ENCODE measurements at places on chromosomes 2 and 18.

DNA sequence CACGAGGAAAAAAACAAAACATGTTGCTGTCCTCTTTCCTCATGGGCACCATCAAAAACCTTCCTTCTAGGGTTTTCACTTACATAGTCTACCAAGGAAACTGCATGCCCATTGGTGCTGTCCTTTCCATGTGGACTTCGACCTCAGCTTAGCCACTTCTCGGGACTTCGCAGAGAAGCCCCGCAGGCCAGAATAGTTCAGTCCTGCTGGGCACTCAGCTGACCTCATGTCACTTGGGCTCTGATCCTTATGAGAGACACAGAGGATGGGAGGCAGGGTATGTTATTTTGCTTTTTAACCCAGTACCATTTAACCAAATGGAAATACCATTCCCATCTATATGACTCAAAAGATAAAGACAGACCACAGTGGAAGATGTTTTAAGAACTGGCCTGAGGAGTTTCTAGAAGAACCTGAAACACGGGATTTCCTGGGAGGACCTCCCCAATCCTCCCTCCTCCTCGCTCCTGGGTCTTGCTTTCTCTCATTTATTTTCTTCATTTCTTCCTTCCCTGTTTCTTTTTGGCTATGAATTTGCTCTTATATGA is 28.4 kb downstream of the AAK1 start:
- DNase-seq, result no peak

- DNase-seq, result no peak
Measured at GRCh38 chr18:52190195-52190594, 149.8 kb upstream of the DCC start.

GRCh38 chr18:61085761-61086160 is 247.5 kb upstream of the CDH20 start:
- no peak for DNase-seq

DNA sequence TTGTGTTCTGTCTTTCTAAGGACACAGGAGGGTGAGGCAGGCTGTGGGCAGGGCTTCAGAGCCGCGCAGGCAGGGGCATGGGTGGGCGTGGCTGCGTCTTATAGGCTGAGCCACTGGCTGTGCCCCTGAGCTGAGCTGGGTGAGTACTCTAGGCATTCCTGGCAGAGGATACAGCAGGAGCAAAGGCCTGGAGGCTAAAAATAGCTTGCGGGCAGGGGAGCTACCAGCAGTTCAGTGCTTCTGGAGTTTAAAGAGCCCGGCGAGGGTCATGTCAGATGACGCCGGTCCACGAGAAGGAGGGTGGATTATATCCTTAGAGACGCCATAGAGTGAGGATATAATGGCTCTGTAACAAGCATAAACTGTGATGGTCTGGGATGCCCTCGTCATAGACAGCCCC is 31.5 kb upstream of the PDIA6 start:
- DNase-seq, result peak; percentile 15

GRCh38 chr2:54673501-54673998 is 49.9 kb upstream of the EML6 start:
- no peak for DNase-seq

DNA sequence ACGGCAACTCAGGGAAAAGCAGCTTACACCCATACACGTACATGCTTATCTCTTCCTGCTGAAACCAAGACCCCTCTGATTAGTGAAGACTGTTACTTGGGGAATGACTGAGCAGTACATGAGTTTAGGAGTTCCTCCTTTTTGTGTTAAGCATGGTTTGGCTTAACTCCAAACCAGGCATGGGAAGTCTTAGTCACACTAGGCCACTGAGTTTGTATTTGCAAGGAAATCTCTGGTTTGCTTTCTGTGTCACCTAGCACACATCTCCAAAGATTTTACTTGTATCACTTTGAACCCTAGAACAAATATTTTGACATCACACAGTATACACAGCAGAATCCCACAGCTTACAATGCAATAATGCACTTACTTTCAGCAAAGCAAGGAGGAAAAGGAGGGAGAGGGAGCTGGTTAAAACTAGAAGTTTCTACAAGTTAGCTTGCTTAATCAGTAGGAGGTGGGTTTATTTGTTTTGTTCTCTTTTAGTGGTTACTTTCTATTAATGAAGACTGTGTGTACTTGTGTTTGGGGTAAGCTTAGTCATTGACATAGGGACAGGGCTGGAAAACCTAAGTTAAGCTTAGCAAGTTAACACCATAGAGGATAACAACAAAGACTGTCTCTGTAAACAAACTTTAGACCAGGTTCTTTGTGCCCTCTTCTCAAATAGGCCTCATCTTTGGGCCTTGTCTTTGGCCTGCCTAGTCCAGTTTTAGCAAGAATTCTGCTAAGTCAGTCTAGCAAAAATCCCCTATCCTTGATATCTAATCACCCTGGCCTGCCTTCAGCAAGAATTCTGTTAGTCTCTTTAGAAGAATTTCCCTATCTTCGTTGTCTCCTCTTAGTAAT is 219.4 kb downstream of the MREG start:
- DNase-seq, result peak; percentile 26

DNA sequence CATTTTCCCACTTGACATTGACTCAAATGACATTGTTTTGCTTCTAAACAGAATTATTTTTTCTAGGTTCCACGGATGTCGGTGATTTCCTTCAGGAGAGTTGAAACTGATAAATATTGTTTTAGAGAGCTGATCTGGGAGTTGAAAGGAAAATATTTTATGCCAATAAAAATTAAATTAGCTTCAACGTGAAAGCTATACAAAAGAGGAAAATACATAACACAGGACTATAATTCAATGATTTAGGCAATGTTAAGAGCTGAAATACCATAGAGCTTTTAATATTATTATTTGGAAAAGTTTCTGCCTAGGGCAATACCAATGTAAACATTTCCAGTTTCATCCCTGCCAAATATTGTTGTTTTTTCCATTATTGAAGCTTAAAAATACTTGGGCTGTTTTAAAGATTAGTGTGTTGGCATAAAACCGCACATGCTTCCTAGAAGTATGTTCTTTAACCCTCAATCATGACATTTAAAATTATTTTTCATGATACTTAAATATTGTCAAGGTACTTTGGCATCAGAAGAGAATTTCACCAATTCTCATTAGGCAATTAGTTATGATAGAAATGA is 18.6 kb upstream of the PDE1A start:
- no peak for DNase-seq

GRCh38 chr2:59236723-59237122 is 995.6 kb upstream of the FANCL start:
- DNase-seq, result no peak

DNA sequence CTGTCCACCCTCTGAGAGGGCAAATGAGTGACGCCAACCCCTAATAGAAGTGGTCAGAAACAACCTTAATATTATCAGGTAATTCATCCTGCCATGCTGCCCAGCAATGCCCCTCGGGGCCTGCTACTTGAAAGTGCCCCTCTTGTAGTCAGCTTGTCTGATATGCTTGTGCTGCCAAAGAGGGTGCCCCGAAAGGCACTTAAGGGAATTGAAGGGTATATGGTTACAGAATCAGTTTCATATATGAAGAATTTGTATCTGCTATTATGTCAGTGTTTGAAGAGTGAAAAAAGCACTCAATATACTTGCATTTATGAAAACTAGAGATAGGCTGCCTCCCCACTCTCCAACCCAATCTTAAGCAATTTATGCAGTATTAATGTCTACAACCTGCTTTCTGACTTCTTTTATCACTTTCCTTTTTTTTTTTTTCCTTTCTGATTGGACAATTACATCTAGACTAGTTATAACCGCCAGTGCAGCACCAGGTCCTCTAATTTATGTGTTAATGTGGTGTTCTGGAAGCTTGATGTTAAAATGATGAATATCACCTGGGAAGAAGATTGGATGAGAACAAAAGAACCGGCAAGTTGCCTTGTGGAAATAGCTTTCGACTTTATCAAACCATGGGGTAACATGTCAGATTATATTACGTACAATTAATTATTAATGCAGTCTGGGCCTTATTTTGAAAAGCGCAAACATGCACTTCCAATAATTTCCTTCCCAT is 646.9 kb upstream of the ACVR2A start:
- DNase-seq, result no peak

DNA sequence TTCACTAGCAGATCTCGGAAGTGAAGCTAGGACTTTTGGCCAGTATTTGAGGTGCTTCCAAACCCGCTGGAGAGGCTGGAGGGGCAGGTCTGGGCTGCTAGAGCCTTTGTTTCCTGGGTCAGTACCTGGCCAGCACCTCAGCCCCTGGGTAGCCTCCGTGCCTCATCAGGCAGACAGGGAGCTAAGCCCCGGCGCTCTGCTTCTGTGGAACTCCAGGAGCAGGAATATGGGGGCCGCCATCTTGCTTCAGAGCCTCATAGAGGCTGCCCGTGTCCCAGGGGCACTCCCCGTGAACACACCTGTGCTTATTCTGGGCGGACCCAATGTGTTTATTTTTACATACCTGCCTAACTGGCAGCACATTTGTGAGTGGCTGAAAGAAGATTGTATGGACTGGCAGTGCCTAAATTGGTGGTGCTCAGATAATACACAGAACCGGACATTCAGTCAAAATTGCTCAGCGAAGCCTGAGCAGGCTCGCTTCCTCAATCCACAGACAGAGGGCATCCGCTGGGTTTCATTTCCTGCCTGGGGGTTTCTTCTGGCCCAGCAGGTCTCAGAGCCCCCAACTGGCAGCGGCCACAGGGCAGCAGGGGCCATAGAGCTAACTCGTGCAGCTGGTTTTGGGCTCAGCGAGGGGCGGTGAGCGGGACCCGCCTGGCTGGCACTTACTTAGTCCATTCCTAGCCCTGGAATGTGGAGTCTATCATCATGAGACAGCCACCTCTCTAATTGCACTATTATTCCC is 176.8 kb upstream of the ALKAL2 start:
- no peak for DNase-seq

GRCh38 chr18:58756148-58756547 is 84.9 kb downstream of the MALT1 start:
- DNase-seq, result no peak

- DNase-seq, result peak; percentile 67
Measured at GRCh38 chr2:133641497-133641896, 73.2 kb upstream of the NCKAP5 start.

GRCh38 chr2:178111743-178112142 is 494 bp upstream of the RBM45 start:
- DNase-seq, result no peak

GRCh38 chr2:185998562-185999070 is 260.0 kb downstream of the FSIP2 start:
- DNase-seq, result no peak

GRCh38 chr2:64699712-64700111 is 46.0 kb upstream of the SERTAD2 start:
- DNase-seq, result no peak

DNA sequence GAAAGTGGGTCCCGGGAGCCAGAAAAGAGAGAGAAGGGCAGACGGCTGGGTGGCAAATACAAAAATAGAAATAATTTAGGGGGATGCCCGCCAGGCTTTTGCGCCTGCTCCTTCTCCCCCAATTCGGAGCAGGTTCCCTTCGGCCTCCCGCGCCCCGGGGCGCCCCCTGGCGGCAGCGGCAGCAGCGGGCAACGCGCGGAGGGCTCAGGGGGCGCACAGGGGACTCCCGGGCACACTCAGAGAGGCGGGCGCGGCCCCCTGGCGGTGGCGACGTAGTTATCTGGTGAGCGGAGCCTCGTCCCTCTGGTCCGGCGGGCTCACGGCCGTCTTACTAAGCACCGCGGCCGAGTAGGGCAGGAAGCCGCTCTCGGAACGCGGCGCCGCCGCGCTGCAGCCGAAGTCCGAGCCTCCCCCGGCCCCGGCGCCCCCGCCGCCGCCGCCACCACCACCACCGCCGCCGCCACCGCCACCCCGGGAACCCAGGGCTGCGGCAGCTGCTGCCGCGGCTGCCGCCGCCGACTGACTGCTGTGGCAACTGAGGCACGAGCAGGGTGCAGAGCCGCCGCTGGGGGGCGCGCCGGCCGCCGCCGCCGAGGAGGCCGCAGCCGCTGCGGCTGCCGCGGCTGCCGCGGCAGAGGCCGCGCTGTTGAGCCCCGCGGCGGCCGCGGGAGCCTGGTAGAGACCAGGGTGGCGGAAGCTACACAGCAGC is 3.8 kb downstream of the EVX2 start:
- no peak for DNase-seq

GRCh38 chr2:156999661-157000060 is 257.8 kb upstream of the GALNT5 start:
- no peak for DNase-seq

DNA sequence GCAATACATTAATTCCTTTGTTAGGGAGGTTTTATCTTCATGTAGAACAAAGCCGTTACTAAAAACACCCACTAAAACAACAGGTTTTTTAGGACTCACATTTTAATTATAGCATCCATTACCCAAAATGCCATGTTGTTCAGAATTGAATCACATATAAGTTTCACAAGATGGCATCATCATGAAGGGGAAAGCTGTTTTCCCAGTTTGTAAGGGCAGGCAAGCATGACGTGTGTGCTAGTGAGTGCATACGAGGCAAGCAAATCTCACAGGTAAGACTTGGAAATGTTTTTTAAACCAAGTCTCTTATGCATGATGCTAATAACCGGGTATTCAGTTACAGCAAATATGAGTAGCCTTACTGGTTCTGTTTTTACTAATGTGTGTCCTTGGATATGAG is 111.8 kb upstream of the NFATC1 start:
- no peak for DNase-seq

DNA sequence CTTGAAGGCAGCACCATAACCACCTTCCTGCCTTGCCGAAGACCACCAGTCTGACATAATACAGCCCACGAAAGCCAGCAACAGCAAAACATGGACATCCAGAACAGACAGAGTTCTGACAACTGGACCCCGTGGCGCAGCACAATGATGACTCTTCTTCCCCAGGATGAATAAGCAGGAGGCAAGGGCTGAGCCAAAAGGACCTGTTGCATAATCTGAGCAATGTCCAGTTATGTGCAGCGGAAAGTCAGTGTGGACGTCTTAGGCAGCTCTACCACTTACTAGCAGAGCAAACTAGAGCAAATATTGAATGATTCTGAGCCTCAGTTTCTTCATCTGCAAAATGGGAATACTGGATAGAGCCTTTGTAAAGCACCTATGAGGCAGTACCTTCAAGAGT is 225.1 kb downstream of the ZBTB7C start:
- DNase-seq, result no peak

GRCh38 chr2:137002896-137003295 is 237.6 kb downstream of the THSD7B start:
- DNase-seq, result no peak

- DNase-seq, result no peak
Measured at GRCh38 chr18:7413906-7414305, 153.2 kb upstream of the PTPRM start.

DNA sequence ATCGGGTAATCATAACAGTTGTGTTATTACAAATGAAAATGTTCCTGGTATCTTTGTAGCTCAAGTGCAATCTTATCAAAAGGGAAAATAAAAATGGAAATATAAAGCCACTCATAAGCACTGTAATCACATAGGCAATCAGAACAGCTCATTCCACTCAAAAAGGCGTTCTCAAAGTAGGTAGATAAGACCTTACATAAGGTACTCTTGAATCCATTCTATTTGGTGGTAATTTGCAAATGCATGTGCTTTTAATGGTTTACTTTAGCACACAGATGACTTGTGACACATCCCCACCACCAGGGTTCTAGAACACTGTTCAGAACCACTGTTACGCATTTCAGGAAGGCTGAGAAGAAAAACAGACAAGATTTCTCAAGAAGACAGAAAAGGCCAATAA is 86.7 kb upstream of the NARS1 start:
- no peak for DNase-seq
